Activated CD8-positive, alpha-beta T cell treated with anti-CD3 and anti-CD28 coated beads, Interleukin-2, amount 10 ng/mL, durations not matched to agents 7 days and 5 days (primary cell): ENCODE measurements at places on chromosomes 7 and 10.

DNA sequence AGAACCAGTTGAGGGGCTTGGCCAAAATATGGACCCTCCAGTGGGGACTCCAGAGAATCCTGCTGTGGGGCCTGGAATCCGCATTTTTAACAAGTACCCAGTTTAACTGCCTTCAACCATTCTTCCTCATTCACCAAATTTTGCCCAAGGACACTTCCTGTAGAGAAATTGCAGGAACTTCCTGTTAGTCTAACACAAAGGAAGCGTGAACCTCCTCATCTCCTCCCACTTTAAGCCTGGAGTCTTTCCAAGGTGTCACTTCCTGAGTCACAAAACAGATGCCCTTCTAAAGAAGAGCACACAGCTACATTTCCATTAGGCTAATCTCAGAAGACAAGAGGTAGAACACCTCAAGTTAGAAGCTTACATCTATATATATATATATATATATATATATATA lies 188.4 kb downstream of the PPP1R17 start:
- no peak for DNase-seq

DNA sequence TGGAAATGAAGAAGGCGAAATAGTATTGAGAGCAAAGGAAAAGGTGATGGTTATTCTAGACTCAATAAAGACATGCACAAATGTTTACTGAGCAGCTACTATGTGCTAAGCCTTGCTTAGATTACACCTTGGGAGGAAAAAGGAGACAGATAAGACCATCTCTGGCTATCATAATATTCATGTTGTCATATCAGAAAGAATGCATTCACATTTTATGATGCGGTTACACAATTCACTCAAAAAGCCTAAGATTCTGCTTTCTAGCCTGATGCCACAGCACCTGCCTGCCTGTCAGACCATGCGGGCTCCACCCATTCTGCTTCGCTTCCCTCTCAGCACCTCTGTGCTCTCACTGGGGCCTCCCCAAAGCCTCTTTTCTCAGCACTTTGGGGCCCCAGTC lies 100.9 kb downstream of the JCAD start:
- DNase-seq, result no peak

GRCh38 chr7:75963381-75963995 lies 30.9 kb downstream of the TMEM120A start:
- no peak for DNase-seq

GRCh38 chr7:20307119-20307518 lies 23.6 kb upstream of the ITGB8 start:
- no peak for DNase-seq

DNA sequence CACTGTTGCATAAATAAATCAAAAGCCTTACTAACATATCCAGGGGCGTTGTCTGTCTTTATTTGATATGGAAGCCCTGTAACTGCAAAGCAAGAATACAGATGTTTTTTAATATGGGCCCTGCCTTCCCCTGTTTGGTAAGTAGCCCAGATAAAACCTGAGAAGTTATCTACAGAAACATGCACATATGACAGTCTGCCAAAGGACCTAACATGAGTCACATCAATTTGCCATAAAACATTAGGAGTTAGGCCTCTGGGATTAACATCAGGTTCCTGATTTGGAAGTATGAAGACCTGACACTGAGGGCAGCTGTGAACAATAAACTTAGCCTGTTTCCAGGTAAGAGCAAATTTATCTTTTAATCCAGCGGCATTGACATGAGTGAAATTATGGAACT lies 1588.8 kb downstream of the REEP3 start:
- DNase-seq, result no peak

DNA sequence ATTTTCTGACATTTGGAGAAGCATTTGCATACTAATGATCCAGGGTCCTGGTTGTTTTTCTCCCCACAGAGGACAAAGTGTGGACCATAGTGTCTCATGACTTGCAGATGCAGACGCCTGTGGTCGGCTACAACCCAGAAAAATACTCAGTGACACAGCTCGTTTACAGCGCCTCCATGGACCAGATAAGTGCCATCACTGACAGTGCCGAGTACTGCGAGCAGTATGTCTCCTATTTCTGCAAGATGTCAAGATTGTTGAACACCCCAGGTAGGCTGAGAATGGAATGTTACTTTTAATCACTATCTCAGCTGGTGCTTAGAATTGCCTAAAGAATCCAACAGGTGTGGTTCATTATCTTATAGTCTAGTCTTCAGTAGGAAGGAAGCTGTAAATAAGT lies 951.5 kb upstream of the C7orf33 start:
- DNase-seq, result no peak

DNA sequence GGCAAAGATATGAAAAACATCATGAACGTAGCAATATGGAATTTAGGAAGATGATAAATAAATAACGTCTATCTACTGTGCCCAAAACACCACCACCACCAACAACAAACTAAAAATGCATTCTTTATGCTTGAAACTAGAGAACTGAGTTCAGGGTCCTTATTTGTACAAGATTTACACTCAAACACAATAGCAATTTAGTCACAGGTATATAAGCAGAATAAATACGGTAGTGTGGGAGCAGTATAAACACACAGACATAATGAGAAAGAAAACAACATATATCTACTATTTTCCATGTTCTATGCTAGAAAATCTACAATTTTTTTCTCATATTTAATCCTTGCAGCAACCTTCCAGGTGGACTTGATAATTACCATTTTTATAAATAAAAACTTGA lies 64.3 kb downstream of the ARL4A start:
- no peak for DNase-seq
